Stimulated activated CD8-positive, alpha-beta memory T cell treated with anti-CD3 and anti-CD28 coated beads, Interleukin-2, amount 100 ng/mL, for 1 hour (primary cell): ENCODE measurements at places on chromosomes 12 and 14.

- DNase-seq, result no peak
Observed at GRCh38 chr12:117518594-117519270, 157.3 kb upstream of the NOS1 start.

- no peak for DNase-seq
Observed at GRCh38 chr12:69570000-69570516, 15.2 kb upstream of the CCT2 start.

- no peak for DNase-seq
Observed at GRCh38 chr12:115343601-115344000, 659.6 kb upstream of the TBX3 start.

DNA sequence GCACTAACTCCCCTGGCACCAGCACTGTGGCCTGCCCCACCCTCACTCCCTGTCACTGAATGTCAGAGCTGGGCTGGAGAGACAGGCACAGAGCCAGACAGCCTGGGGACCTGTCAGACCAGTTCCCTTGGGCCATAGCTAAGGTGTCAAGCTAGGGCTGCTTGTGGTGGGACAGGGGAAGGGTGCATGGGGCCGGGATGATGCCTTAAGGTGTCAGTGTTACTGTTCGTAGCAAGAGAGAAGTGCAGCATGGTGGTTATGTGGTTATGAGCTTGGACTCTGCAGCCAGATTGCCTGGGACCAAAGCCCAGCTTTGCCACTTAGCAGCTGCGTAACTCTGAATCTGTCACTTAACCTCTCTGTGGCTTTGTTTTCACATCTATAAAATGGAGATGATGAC, 3.8 kb downstream of the RAPGEF3 start:
- DNase-seq, result no peak

DNA sequence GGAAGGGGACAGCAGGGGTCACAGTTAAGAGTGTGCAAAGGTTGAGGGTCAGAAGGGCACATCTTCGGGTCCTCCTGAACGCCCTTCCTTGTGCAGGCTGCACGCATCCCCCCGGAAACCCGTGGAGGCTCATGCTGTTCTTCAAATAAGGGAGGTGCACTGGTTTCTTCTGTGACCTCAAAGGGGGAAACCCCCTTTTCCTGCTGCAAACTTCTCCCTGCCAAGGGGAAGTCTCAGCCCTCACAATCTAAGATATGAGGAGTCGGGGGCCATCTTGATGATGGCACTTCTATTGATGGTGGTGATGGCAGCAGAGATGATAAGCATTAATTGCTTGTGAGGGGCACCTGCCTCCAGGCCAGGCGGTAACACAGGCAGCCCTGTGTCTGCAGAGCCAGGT, 40.0 kb downstream of the ISCA2 start:
- no peak for DNase-seq

DNA sequence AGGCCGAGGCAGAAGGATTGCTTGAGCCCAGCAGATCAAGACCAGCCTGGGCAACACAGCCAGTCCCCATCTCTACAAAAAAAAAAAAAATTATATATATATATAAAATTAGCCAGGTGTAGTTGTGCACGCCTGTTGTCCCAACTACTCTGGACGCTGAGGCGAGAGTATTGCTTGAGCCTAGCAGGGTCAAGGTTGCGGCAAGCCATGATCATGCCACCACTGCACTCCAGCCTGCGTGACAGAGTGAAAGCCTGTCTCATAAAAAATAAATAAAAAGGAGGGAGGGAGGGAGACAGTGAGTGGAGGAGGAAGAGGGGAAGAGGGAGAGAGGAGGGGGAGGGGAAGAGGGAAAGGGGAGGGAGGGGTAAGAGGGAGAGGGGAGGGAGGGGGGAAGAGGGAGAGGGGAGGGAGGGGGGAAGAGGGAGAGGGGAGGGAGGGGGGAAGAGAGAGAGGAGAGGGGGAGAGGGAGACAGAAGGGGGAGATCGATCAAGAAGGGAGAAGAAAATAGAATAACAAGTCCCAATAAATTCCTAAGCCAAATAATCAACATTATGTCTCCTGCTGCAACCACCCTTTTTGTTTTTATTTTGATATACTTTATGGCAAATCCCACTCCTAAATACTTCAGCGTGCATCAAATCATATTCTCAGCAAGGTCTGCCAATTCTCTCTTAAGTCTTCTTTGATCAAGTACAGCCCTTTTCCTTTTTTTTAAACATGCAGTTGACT, 163.9 kb downstream of the MED13L start:
- DNase-seq, result no peak

DNA sequence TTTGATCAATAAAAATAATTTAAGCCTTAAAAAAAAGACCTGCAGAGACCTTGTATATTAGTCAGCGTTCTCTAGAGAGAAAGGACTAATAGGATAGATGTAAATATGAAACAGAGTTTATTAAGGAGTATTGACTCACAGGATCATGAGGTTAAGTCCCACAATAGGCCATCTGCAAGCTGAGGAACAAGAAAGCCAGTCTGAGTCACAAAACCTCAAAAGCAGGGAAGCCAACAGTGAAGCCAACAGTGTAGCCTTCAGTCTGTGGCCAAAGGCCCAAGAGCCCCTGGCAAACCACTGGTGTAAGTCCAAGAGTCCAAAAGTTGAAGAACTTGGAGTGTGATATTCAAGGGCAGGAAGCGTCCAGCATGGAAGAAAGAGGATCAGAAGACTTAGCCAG, 66.3 kb downstream of the TBX5 start:
- no peak for DNase-seq

- DNase-seq, result no peak
Observed at GRCh38 chr12:59737725-59738463, 142.1 kb downstream of the SLC16A7 start.

DNA sequence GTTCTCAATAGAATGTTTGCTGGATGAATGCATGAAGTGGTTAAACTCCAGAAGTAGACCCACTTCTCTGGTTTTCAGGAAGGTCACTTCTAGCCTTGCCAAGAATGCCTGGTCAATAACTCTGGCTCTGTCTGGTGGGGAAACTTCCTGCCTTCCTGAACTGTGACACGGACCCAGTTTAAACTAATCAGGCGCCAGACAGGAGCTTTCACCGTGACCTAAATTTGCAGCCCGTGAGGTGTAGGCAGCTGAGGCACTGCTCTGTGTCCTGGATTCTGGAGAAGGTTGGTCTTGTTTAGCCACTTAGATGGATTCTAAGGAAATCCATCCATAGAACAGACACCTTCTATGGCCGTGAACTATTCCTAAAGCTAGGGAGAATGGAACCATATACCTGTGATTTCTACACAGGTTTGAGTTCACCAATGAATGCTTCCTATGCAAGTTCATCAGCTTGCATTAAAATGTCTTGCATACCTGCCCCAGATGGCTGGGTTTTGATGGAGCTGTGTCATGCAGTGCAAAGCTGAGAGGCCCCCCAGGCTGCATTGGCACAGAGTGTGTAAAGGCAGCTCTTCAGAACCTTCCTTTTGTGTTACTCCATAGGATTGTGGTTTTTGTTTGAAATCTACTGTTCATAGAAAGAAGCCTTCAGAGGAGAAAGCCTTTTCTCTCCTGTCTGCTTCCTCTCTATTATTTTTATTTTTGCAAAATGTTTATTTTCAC, 4.4 kb downstream of the CHST11 start:
- no peak for DNase-seq

GRCh38 chr12:131066886-131067490, 113.3 kb downstream of the ADGRD1 start:
- no peak for DNase-seq

DNA sequence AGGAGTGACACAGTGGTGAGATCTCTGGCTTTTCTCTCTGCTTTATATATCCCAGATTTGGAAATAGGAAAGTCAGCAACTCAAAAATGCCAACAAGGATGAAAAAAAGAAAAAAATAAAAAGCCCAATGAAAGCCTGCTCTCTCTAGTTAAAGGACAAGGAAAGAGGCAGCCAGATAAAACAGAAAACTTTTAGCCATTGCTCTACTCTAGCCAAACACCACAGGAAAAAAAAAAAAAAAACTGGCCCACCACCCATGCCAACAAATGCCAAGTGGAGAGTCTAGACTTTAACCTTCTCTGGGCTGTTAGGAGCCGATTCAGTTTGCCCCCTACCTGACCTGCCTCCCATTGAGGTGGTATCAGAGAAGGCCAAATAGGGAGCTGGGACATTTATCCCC, 222.3 kb upstream of the TMTC1 start:
- DNase-seq, result no peak
